Pons (tissue), 1 donor: ENCODE measurements at places on chromosomes 3 and 15.

- DNase-seq: peak; percentile 24
Observed at GRCh38 chr3:96813820-96814650, at the start of gene EPHA6. EPHA6 (plus strand) TSS chr3:96814594.

DNA sequence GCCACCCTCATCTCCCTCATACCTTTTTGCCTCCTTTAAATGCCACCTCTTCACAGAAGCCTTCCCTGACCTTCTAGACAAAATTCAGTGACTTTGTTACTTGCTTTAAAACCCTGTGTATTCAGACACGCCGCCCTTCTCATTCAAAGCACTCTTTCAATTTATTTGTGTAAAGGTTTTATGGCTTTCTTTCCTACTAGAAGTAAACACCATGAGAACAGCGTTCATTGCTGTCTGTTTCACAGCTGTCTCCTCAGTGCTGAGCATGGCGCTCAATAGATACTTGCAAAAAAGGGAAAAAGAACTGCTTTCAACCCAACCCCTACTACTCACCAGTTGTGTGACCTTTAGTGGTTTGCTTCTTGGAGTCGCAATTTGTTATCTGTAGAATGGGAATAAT lies 17.0 kb downstream of the ATXN7 start:
- DNase-seq: no peak

GRCh38 chr3:99868311-99868646 lies 50.6 kb downstream of the CMSS1 start:
- no peak for DNase-seq

DNA sequence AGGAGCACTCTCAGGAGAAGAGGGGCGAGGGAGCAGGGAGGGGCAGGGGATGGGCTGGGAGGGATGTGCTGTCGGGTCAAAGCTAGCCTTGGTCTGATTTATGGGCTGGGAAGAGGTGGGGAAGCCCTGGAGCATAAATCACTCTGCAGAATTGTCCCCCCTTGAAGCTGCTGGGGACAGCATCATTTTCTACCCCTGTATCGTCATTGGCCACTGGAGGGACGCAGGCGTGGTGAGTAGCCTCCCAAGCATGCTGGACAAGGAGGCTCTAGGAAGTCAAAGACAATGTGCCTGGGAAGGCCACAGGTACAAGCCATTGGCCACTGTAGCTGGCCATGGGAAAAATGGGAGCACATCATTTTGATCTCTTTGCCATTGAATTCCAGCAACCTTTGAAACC lies 175.5 kb upstream of the CTDSPL start:
- DNase-seq: no peak

- DNase-seq: no peak
Observed at GRCh38 chr3:30962084-30962483, 67.6 kb upstream of the GADL1 start.

GRCh38 chr3:87367736-87368135 lies 91.4 kb upstream of the POU1F1 start:
- DNase-seq: no peak

GRCh38 chr15:74252721-74253120 lies 16.6 kb downstream of the CCDC33 start:
- no peak for DNase-seq

- DNase-seq: no peak
Observed at GRCh38 chr3:4395448-4395847, 71.6 kb downstream of the SUMF1 start.

- no peak for DNase-seq
Observed at GRCh38 chr3:66487465-66487864, 13.4 kb downstream of the LRIG1 start.

- DNase-seq: peak; percentile 91
Observed at GRCh38 chr3:116166121-116166520, 279.2 kb downstream of the LSAMP start.

DNA sequence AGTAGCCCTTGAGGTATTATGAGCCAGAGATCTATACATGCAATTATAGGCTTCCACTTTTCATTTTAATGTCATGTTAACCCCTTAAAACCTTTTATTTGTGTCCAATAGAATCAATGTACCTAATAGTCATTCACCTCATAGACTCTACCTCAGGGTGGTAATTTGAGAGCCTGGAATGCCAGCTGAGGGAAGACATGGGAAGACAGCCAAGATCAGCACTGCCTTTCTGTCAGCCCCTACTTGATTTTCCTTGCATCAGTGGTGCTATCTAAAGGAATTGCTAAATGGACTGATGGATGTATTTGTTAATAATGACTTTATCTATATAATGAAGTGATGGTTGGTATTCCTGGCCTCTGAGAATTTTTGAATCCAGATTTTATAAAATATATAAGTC lies 113.3 kb upstream of the GBE1 start:
- DNase-seq: no peak

DNA sequence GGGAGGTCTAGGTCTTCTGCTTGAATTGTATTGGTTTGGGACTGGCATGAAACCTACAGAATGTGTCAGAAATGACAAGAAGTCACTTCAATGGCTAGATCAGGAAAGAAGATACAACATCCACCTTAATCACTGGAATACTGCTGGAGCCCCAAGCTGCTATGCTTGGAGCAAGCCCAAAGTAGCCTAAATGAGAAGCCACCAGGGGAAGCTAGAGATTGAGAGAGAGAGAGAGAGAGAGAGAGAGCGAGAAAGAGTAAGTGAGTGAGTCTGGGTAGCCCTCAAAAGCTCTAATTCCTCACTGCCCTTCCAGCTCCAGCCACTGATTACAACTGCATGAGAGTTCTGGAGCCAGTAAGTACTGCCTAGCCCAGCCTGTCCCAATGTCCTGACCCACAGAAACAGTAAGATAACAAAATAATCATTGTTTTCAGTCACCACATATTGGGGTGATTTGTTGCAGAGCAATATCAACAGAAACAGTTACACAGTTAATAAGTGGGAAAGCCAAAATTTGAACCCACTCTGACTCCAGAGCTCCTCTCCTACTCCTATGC lies 529.2 kb upstream of the GOLIM4 start:
- no peak for DNase-seq

GRCh38 chr15:74270854-74271520 lies 34.9 kb downstream of the CCDC33 start:
- no peak for DNase-seq

- no peak for DNase-seq
Observed at GRCh38 chr3:111414531-111414930, 127.5 kb upstream of the CD96 start.

- no peak for DNase-seq
Observed at GRCh38 chr3:51295625-51296024, 89.5 kb upstream of the MANF start.

- no peak for DNase-seq
Observed at GRCh38 chr15:27361438-27361837, 390.5 kb downstream of the GABRG3 start.

GRCh38 chr3:189132839-189133238 lies 38.9 kb upstream of the TPRG1 start:
- DNase-seq: no peak

DNA sequence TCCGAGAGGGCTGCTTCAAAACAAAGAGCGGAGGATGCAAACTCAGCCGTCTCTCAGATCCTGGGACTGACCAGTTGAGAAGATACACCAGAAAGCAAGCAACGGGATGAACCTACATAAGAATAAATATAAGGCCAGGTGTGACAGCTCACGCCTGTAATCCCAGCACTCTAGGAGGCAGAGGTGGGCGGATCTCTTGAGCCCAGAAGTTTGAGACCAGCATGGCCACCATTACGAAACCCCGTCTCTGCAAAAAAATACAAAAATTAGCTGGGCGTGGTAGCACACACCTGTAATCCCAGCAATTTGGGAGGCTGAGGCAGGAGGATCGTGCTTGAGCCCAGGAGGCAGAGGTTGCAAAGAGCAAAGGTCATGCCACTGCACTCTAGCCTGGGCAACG lies 31.7 kb downstream of the RBPMS2 start:
- no peak for DNase-seq

DNA sequence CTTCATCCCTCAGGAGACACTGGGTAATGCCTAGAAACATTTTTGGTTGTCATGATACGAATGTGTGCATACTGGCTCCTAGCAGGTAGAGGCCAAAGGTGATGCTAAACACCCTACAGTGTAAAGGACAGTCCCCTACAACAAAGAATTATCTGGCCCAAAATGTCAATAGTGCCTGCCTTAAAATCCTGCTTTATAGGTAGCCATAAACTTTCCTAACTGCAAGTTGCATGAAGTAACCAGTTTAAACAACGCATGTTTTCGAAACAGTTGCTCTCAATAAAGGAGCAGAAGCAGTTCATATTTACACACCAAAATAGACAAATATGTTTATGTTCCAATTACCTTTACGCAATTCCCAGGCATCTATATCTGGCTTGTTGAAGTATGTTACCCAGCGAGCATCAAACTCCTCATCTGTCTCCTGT lies 9.1 kb downstream of the COX5A start:
- DNase-seq: no peak

DNA sequence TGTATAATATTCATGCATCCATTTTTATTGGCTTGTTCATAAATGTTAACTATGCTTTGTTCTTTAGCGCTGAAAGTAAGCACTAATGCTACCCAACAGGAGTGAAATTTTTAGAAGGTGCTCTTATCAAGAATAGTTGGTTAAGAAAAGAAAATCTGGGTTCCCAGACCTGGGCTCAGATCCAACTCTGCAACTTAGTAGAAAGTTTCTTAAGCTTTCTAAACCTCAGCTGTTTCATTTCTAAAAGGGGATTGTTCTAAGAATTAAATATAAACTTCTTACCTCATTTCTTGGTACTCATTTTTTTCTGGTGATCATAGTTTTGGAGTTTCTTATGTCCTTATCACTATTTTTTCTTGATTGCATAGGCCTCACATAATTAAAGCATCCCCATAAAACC lies 12.1 kb downstream of the ARPP21 start:
- DNase-seq: no peak

- DNase-seq: peak; percentile 19
Observed at GRCh38 chr15:60299452-60300047, 98.2 kb downstream of the ANXA2 start.

DNA sequence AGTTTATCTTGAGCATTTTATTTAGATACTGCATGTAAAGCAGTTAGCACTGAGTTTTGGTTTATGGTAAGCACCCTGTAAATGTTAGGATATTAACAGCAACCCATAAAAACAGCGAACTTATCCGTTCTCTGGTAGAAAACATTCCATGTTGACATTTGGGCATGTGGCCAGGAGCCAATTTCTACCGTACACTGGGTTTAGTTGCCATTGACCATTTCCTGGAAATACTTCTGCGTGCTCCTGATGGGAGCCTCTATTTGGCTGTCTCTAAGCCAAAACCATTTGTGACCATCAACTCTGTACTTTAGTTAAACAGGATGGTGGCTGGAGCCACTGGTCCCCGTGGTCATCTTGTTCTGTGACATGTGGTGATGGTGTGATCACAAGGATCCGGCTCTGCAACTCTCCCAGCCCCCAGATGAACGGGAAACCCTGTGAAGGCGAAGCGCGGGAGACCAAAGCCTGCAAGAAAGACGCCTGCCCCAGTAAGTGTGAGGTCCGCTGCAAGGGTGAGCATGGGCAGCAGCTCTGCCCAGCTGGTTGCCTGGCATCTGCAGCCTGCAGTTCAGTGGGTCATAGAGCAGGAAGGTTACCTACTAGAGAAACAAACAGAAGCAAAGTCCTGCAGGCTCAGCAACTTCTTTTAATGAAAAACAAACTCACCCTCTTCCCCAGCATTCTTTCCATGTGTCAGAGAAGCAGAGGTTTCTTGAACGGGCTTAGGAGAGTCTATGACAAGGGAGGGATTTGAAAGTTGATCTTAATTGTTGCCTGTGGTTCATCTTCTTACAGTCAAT lies 7.1 kb downstream of the THBS1 start:
- no peak for DNase-seq

GRCh38 chr3:39454591-39455217 lies 12.8 kb upstream of the MOBP start:
- no peak for DNase-seq

GRCh38 chr3:126337980-126338651 lies 19.1 kb downstream of the KLF15 start:
- no peak for DNase-seq

DNA sequence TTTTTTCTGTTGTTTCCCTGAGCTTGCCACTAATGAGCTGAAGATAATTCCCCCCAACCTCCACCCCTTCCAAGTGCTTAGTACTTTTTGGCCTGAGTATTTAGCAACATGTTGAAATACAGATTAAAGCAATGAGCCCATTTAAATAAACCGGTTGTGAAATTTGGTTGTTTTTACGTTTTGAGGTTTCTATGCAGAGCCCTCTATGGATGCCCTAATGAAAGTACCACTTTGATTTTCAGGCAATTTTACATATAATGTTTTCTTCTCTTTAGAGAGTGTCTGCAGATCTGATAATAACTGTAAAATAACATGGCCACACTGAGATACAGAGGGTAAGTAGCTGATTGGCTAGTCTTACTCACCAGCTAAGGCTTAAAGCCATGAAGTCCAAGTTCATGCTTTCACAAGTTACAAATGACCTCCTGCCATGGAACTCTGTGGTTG lies 139.4 kb upstream of the SLC7A14 start:
- no peak for DNase-seq

- peak; percentile 70 for DNase-seq
Observed at GRCh38 chr3:71577011-71577410, 6.5 kb downstream of the FOXP1 start.

GRCh38 chr15:39581793-39582285 lies 960 bp downstream of the THBS1 start:
- no peak for DNase-seq

GRCh38 chr3:66497985-66498671 lies 2.7 kb downstream of the LRIG1 start:
- no peak for DNase-seq
